ENCODE measurements at places on chromosomes 7 and 10. TPM values are rescaled to one million over a fixed set of nuclear protein-coding genes. Genes with fewer than 3 reads are reported as not detected.

The NODAL gene
- not detected for total RNA-seq

The ZNF485 gene
- total RNA-seq, result 3.3 TPM

The NPSR1 gene
- total RNA-seq, result not detected

The MEOX2 gene
- total RNA-seq, result 0.83 TPM

The IFIT3 gene
- total RNA-seq, result 30.6 TPM

The OR2A1 gene
- total RNA-seq, result under 0.01 TPM

The MARCHF5 gene
- 12.7 TPM for total RNA-seq

The CALML3 gene
- total RNA-seq, result not detected

The ERV3-1 gene
- total RNA-seq, result 9.0 TPM

The CFAP70 gene
- total RNA-seq, result 1.7 TPM

The VENTX gene
- total RNA-seq, result not detected

The GPR15LG gene
- total RNA-seq, result not detected

The NKX6-2 gene
- not detected for total RNA-seq

The SLC18A2 gene
- under 0.01 TPM for total RNA-seq

The COPG2 gene
- 35.8 TPM for total RNA-seq

The PLAU gene
- total RNA-seq, result 114 TPM
